ENCODE measurements at places on chromosomes 7 and 10.

GRCh38 chr7:123645516-123645915 lies 10.2 kb upstream of the LMOD2 start:
- no peak for DNase-seq

DNA sequence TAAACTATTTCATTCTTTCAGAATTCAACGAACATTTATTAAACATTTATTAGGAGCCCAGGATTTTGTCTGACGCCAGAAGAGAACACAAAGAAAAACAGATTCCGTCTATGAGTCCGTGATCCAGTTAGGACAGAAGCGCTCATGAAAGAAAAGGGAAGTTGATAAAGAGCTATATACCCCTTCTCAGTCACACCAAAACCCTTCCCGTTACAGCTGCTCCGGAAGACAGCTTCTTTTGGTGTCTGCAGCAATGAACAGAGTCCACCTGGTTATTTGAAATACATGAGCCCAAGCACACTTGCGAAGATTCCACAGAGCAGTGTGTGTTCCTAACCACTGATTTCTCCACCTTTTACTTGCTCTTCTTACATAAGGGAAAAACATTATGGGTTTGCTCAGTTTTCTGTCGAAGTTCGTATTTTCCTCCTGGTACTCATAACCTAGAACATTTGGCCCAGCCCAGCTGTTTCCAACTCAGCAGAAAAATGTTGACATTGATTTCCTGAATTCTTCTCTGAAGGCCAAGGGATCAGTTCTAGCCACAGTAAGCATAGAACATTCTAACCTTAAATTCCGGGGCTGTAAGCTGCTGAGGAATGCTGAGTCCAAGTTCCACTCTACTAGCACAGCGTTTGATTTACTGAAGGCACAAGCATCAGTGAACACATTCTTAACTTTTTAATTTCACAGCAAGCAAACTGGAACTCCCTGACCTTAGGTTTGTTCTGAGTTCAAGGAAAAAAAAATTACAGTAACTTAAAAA lies 206.5 kb downstream of the SORCS1 start:
- no peak for DNase-seq

DNA sequence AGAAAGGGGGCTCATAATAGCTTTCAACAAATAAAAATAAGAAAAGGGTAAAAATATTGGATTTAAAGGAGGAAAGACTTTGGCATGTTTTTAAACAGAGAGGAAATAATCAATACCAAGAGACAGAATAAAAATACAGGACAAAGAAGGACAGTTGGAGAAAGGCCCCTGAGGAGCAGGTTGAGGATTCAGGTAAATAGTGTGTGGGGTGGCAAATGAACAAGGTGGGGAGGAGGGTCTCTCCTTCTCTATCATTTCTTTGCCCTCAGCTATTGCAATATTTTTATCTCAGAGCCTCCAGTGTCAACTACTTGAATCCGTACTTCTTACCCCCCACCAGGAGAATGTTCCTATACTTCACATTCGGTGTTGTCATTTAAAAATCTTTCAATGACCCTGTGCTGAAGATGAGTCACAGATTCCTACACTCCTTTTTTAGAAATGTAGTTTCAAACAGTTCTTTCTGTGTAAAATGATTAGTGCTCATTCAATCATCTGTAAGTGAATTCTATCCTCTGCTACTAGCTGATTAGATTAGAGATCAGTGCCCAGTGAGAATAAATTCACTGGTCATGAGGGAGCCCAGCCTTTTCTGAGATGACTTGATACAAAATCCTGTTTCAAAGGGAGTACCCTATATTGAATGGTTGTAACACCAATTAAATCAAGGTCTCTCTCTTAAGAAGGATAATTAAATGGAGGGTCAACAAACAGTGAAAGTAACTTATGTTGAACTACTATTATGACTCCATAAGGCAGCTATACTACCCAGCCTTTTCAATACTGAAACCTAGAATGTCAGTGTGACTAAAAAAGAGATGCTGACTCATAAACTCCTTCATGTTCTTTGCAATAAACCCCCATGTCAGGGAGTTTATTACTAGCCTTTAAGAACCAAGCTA lies 50.4 kb upstream of the WNT16 start:
- no peak for DNase-seq

DNA sequence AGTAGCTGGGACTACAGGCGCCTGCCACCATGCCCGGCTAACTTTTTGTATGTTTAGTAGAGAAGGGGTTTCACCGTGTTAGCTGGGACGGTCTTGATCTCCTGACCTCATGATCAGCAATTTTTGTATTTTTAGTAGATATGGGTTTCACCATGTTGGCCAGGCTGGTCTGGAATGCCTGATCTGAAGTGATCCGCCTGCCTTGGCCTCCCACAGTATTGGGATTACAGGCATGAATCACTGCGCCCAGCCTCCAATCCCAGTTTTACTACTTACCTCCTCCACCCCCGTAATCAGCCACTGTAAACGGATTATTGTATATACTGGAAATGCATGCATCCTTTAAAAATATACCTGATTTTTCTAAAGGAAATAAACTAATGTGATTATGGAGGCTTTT lies 35.1 kb upstream of the MTPN start:
- no peak for DNase-seq

DNA sequence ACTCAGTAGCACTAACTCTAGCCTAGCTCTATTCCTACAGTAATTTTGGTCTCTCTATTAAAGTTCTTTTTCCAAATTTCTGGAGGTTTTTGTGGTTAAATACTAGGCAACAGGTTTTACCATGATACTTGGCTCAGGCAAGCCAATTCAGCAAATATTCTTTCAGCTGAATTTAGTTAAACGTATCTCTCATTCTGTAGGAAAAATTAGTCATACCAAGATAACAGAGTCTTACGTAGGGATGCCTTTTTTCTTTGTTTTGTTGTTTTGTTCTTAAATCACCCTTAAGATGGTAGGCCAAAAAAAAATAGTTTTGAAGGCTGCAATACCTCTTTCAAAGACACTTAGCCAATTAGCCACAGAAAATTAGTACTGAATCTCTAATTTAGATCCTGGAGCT lies 180.5 kb downstream of the MAGI2 start:
- no peak for DNase-seq

- DNase-seq: no peak
Observed at GRCh38 chr10:1411956-1412355, 325.4 kb downstream of the ADARB2 start.

DNA sequence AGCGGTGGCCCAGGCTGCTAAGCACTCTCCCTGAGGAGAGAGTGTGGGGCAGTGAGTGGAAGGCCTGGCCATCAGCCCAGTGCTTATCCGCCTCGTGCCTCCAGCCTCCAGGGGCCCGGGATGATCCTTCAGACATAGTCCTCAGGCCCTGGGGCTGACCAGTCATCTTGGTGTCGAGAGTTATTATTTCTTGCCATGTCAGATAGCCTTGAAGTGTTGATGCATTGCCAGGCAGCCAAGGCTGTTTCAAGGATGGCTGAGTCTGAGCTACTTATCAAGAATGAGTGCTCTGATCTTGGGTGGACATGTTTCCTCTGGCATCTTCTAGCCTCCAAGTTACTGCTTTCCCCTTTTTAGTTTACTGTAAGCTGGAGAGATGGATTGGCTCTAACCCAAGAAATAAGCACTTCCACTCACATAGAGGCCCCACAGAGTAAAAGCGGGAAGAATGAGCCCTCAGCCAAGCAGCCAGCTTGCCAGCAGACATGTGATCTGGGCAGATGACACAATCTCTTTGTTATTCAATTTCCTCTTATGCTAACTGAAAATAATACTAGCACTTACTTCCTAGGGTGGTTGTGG lies 136.5 kb upstream of the NAMPT start:
- no peak for DNase-seq

GRCh38 chr10:118583611-118584010 lies 11.8 kb downstream of the PRLHR start:
- no peak for DNase-seq

- DNase-seq: no peak
Observed at GRCh38 chr7:106121189-106121810, 9.2 kb upstream of the SYPL1 start.

DNA sequence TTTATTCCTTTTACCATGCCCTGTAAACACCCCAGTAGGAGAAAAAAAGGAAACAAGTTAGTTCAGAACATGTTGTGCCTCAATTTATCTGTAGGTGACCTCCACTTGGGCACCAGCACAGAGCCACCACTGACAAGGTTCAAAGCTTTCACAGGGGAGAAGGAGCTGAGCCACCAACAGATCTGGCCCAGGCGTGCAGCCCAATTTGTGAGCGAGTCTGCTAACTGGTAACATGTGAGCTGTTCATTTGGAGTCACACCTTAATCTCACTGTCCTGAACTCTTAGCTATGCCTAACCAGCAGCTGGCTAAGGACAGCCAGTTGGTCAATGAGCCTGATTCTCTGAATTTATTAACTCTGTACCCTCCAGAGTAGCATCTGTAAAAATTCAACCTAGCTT lies 78.4 kb upstream of the CAMK2B start:
- DNase-seq: no peak

DNA sequence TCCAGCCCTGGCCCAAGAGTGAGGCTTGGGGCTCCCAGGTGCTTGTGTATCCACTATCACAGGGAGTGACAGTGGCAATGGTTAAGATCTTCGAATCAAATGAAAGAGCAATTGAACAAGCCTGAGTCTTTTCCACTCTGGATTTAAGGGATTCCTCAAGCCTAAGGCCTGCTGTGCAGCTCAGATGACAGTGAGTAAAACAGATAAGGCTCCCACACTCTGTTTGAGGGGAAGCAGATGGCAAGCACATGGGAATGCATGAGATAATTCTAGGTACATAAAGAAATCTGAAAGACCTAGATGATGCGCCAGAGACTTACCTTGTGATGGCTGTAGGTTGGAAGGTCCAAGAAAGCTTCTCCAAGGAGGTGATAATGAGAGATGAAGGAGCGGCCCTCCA lies 95.0 kb downstream of the LRRC18 start:
- no peak for DNase-seq

DNA sequence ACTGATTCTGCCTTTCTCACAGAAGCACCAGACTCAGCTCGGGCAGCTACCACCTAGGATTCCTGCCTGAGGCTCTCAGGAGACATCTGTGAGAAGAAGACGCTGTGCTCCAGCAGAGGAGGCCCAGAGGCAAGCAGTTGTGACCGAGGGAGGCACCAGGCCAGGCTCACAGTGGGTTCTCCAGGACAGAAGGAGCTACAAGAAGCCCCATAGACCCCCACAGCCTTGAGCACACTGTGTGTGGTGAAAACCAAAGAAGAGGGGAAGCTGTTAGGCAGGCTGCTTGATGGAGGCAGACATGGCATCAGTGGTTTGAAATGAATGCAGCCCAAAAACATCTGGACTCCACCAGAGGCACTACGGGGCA lies 198.8 kb downstream of the GRID1 start:
- DNase-seq: no peak

DNA sequence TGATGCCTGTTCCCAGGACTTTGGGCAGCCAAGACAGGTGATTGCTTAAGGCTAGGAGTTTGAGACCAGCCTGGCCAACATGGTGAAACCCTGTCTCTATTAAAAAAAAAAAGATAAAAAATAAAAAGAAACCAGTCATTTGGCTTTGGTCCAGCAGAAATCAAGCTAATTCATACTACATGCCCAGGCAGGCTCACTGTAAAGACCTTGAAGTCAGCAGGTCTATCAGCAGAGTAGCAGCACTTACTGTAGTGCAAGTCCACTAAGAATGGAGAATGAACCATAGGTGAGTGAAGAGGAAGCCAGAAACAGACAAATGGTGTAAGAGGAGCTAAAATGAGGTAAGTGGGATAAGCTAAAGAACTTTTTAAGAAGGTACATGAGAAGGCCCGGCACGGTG lies 24.7 kb downstream of the PSPH start:
- no peak for DNase-seq

DNA sequence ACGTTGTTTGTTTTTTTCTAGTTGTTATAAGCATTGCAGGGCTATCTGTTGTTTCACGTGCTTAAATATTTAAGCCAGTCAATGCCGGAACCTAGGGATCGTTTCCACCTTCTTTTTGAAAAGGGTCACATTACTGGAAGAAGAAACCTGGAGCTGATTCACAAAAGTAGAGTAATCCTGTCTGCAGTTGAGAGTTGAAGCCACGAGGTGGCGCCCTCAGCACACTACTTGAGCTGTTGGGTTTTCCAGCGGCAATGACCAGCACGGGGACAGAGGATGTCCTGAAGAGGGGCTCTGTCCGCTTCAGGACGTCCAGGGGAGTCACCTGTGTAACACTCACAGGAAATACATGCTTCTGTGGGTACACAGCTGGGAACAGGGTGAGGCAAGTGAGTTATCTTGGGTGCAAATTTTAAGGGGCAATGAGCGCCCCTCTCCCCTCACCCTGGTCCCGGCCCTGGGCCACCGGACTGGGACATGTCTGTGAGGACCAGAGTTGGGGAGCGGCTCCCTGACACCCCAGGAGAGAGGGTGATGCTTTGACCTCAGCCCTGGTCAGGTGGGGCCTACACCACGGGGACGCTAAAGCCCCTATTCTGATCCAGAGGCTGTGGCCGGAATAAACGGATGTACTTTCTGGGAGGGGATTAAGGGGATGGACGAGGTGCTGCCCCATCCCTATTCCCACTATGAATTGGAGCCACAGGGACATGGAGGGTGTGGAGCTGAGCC lies 26.3 kb upstream of the WDFY4 start:
- DNase-seq: peak; percentile 64

- DNase-seq: no peak
Observed at GRCh38 chr10:127354992-127355391, 158.6 kb upstream of the INSYN2A start.

- DNase-seq: no peak
Observed at GRCh38 chr10:51386248-51386885, 312.1 kb downstream of the PRKG1 start.

DNA sequence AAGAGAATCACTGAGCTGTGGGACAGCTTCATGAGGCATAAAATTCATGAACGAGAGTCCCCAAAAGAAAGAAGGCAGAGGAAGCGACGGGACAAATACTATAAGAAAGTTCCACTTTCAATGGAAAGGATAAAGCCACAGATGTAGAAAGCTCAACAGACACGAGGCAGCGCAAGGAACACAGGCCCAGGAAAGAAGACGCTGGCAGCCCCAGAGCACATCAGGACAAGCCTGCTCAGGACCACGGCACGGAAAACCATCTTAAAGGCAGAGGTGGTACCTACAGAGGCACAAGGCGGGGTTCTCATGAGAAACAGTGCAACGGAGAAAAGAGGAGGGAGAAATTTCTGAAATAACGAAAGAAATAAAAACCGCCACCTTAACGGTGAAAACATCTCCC lies 273.4 kb downstream of the MAD1L1 start:
- DNase-seq: no peak
